Stimulated activated CD4-positive, alpha-beta T cell treated with anti-CD3 and anti-CD28 coated beads, TNF-alpha, amount 100 ng/mL, for 48 hours (primary cell): ENCODE measurements at places on chromosomes 7 and 10.

GRCh38 chr10:129090165-129090564 lies 376.9 kb upstream of the MGMT start:
- DNase-seq: no peak

DNA sequence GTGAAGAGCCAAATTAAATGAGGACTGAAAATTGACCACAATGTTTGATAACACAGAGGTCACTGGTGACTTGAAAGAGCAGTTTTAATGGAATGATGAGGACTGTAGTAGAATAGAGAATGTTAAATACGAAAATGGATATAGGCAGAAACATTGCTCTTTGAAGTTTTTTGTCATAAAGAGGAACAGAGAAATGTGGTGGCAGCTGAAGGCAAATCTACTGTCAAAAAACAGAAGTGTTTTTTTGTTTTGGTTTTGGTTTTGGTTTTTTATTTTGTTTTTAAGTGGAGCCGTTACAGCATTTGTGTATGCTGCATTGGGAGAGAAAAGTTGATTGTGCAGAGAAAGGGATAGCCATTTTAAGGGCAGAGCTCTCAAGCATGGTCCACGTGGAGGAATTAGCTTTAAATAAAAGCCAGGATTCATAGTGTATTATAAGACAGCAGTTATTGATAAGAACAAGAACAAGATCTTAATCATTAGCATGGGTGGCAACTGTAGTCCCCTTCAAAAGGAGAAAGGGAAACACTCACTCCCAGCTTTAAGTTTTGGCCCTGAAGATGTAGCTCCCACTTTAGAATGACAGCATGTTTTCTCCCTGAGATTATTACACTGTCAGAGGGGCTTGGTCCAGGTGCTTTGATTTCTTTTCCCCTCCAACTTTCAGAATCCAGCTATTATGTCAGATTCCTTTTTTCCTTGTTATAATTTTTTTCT lies 156.7 kb upstream of the BET1 start:
- no peak for DNase-seq

DNA sequence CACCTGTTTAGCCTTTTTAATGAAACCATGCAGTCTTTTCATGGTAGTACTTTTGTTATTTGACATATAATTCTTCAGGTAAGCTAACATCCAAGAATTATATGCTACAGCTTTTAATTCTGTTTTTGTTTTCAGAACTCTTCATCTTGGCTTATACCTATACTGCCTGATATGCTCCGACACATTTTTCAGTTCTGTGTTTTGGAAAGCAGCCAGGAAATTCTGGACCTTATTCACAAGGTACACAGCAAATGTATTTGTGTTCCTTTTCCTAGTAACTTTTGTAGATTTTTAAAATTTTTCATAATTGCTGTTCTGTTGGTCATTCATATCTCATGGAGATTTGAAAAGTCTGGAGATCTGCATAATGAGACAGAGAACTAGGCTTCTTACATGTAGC lies 56.7 kb downstream of the BTAF1 start:
- no peak for DNase-seq

DNA sequence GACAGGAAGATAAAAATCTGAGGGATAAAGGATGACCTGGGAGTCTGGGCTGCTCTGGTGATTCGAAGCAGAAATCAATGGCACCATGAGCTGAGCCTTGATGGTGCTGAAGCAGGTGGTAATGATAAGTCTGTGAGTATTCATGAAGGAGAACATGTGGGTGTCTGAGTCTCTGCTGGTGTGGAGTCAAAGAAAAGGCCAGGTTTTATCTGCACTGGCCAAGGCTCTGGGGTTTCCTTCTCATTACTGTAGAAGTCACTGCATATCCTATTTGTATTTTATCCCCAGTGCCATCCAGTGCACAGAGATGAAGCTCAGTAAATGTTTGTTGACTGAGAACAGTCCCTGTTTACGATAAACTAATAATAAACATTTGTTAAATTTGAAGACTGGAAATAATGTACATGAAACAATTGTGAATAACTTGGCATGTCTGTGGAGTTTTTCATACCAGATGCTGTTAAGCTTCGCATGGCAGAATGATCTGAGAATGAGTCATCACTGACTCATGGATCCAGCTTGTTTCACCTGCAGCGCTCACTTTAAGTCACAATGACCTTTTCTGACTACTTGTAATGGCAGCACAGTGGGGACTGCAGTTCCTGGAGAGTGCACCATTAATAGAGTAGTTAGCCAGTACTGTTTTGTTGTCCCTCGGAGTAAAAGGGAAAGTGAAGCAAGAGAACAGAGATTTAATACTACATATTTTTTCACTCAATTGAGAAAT lies 538.5 kb downstream of the HTR7 start:
- DNase-seq: no peak

DNA sequence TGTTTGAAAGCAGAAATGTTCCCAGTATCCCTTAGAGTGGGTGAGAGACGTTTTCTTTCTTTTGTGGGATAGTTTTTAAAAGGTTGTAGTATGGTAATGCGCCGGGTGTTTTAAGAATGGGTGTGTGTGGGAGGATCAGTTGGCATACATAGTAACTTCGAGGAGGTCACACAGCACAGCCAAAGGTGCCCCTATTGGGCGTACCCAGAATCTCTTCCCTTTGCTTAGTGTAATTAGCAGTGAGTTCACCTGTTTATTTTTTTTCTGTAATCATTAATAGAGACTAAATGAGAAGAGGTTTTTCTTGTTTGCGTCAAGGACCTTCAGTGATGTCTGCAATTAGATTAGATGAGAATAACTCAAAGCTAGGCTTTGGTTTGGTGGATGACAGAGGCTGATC lies 1.5 kb downstream of the PLEKHA8 start:
- DNase-seq: no peak

- DNase-seq: no peak
These were observed 232.3 kb downstream of the ELFN1 start for GRCh38 chr7:1902231-1902855.

DNA sequence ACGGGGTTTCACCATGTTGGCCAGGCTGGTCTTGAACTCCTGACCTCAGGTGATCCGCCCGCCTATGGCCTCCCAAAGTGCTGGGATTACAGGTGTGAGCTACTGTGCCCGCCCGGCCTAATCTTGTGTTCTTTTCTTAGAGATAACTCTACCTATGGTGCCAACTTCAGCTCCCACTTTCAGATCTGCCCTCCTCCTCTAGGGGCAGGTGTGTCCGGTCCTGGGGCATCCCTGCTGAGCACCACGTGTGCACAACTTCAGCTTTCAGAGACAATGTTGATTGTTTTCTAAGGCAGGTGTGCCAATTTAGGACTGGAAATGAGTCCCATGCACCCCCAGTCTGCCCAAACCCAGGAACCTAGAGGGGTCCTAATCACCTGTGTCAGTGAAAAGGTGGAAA lies 18.5 kb upstream of the FXYD4 start:
- no peak for DNase-seq

GRCh38 chr10:82762641-82763040 lies 887.6 kb downstream of the NRG3 start:
- DNase-seq: no peak
